Femur (tissue), 1 donor: ENCODE measurements at places on chromosomes 13 and 19.

GRCh38 chr19:56980906-56981305 lies 138.9 kb upstream of the USP29 start:
- peak; percentile 56 for DNase-seq

- no peak for DNase-seq
Measured at GRCh38 chr19:33414667-33415605, 41.4 kb downstream of the CEBPG start.

GRCh38 chr13:50914176-50914700 lies 4.6 kb downstream of the RNASEH2B start:
- no peak for DNase-seq

- no peak for DNase-seq
Measured at GRCh38 chr19:43300206-43300605, 30.9 kb upstream of the PSG9 start.

- no peak for DNase-seq
Measured at GRCh38 chr13:72185776-72186175, 318.8 kb upstream of the DACH1 start.

DNA sequence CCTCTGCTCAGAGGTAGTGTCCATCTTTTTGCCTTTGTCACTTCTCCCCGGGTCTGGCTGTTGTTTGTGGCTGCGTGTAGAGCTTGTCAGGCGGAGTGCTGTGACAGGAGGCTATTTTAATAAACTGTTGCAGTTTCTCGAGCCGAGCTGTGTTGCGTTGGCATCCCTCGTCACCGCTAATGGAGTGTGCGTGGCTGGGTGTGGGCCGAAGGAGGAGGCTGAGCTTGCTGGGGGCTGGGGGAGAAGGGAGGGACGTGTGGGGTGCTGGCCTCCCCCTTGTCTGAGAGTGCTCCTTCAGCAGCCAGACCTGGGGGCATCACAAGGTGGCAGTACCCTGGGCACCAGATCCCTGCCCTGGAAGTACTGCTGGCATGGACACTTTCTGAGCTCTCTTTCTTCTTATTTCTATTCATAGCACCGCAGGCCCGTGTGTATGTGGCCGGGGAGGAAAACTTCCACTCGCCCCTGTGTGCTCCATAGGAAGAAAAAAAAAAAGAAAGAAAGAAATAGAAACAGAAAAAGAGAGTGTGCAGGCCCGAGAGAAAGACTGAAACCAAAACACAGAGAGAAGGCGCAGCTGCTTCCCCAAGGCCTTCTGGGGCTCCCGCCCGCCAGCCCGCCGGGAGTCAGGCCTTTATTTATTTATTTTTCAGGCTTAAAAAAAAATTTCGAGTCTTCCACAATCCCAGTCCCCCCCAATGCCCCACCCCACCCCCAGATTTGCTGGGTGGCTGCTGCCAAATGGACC lies 27.0 kb downstream of the NFIX start:
- peak; percentile 73 for DNase-seq

GRCh38 chr19:2033825-2034159 lies 17.3 kb downstream of the MKNK2 start:
- no peak for DNase-seq

- no peak for DNase-seq
Measured at GRCh38 chr13:113076681-113077401, 28.8 kb upstream of the F7 start.

DNA sequence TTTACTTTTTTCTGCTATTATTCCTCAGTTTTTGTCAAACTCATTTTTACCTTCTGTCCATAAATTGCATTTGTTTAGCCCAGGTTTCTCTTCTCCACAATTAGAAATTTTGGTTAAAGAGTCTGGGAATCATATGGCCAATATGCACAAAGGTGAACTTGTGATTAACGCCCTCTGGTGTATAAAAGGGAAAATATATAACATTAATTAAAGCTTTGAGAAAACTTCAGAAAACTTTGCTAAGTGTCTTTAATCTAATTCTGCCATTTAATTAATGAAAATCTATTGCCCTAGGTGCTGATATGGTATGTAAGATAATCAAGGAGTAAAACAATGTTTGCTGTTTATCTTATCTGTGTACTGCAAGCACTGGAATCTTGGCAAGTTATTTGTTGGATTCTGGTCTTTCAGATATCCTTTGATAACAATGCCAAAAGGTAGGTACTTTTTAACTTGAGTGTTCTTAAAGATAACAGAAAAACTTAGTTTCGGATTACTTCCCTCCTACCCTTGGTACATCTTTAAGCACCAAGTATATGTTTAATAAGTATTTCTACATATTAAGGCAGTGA lies 402.6 kb downstream of the SUCLA2 start:
- DNase-seq = no peak
